ENCODE measurements at places on chromosomes 3 and 15. TPM values are rescaled to one million over a fixed set of nuclear protein-coding genes. Genes with fewer than 3 reads are reported as not detected.

DNA sequence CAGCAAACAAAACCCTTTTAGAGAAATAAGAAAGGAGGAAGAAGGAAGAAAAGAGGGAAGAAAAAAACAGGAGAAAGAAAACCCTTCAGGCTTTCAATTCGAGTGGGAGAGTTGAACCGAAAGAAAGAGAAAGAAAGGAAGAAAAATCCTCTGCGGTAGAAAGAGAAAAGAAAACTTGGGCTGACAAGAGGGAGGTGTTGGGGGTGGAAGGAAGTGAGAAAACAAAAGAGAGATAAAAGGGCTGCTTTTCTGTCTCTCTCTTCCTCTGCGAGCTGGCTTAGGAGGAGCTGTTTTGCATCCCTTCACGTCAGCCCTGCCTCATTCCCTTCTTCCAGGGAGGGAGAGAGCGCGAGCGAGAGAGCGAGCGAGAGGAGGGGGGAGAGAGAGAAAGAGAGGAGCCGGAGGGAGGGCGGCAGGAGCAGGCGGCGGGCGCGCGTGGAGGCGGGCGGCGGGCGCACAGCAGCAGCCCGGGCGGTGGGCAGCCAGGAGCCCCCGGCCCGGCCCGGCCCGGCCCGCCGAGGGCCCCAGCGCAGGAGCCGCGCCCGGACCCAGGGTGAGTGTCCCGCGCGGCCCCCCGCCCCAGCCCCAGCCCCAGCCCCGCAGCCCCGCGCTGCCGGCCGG lies at the start of gene ZNF710:
Gene ZNF710, plus strand, starts transcription at position 263 of the 621 bp plus-strand sequence. CDS start 65,814 bp downstream, outside the sequence.
- no peak for DNase-seq

The ITIH3 gene
- total RNA-seq, result 1.1 TPM

The TYRO3 gene
- total RNA-seq, result 36.7 TPM

GRCh38 chr3:155302891-155303290 lies 9.4 kb upstream of the STRIT1 start:
- no peak for DNase-seq

- no peak for DNase-seq
Measured at GRCh38 chr3:8647137-8647985, 2.8 kb upstream of the SSUH2 start.

DNA sequence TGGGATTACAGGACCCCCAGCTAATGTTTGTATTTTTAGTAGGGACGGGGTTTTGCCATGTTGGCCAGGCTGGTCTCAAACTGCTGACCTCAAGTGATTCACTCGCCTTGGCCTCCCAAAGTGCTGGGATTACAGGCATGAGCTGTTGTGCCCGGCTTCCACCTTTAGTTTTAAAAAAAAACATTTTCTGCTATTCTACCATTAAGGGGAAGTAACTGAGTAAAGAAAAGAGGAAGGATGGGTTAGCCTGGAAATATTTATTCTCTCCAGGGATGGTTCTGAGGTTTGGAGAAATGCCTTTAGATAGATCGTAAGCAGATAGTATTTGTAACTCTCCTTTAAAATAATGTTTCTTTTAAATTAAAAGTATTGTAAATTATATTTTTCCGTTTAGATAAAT lies 3.1 kb downstream of the AP4E1 start:
- DNase-seq, result no peak

DNA sequence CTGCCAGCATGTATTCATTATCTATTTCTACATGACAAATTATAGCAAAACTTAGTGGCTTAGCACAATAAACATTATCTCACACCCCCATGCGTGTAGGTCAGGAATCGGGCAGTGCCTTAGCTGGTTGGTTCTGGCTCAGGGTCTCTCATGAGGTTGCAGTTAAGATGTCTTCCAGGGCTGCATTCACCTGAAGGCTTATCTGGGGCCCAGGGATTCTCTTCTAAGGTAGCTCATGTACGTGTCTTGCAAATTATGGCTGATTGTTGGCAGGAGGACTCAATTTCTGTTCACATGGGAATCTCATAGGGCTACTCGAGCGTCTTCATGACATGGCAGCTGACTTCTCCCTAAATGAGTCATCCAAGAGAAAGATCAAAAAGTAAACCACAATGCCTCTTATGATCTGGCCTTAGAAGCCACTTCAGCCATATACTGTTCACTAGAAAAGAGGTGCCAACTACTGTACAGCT lies 42.9 kb upstream of the TSC22D2 start:
- no peak for DNase-seq

- no peak for DNase-seq
Measured at GRCh38 chr15:66827039-66827697, 125.1 kb downstream of the SMAD6 start.

The RLBP1 gene
- total RNA-seq, result not detected

All from omental fat pad (tissue), 4 donors.